Caco-2 (cell line): ENCODE measurements at places on chromosomes 6 and 20.

- DNase-seq: no peak
Measured at GRCh38 chr6:69917834-69918233, 51.5 kb downstream of the COL19A1 start.

DNA sequence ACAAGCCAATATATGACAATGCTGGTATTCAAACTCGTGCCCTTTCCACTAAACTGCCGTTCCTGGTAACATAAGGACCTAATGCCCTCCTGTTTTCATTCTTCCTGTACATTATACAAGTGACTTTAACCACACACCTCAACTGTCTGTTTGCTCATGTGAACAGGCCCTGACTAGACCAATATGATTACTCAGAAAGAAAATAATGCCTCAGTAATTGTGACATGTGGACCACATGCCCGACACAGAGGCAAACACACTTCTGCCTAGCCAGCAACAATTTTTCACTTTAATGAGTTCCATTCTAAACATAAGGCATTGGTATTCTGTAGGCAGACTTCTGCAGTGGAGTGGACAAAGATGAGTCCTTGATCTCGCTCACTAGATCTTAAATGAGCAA is 30.0 kb downstream of the SLC22A16 start:
- DNase-seq: no peak

DNA sequence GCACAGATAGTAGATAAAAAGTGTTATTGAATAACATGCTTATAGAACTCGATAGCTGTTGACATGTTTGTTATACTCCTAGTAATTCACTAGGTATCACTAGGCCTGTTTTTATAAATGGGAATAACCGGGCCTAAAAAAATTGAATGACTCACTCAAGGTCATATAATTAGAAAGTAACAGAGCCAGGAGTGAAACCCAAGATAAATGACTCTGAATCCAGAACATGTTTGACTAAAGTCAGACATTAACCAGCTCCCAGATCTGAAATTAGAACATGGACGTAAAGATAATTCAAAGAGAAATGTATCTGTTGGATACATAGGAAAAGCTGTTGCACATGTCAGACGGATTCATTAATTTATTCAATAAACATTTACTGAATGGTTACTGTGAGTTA is 26.9 kb downstream of the RGS17 start:
- no peak for DNase-seq

- DNase-seq: no peak
Measured at GRCh38 chr6:131761060-131761761, 46.6 kb upstream of the ENPP1 start.

DNA sequence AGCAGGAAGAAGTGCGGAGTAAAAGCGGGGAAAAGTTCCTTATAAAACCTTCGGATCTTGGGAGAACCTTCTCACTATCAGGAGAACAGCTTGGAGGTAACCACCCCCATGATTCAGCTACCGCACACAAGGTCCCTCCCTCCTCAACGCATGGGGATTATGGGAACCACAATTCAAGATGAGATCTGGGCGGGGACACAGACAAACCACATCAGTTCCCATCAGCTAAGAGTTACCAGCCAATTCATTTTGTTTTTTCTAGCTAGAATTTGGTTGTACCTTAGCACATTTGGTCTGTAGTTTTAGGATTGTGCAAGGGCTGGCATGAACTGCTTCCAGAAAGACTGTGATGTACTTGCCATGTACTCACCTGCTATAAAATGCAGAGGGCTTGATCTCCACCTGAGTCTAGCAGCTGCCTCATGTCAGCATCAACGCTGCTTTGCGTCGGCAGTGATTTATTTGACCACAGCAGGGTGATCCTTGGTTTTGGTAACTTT is 94.7 kb upstream of the SLC2A12 start:
- no peak for DNase-seq

- no peak for DNase-seq
Measured at GRCh38 chr6:32192608-32193039, at the start of gene GPSM3. Gene GPSM3 (minus strand): TSS chr6:32192643. CDS start chr6:32192513, 130 bp downstream.
